ENCODE measurements at places on chromosomes 6 and 20.

GRCh38 chr6:133466680-133467079 is 225.5 kb downstream of the EYA4 start:
- no peak for DNase-seq

DNA sequence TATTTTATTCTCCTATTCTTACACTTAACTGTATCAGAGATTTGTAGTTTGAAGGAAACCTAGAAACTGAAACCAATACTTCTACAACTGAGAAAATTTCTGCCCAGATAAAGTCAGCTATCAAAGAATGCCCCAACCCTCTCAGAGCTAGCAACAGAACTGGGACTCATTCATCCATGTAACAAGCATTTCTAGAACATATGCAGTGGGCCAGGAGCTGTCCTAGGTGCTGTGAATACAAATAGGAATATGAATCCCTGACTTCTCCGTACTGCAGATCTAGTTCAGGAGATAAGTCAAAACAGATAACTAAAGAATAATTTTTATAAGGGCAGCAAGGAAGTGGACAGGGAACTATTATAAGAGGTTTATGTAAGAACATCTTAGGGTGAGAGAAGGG is 654.1 kb upstream of the NOX3 start:
- DNase-seq: no peak

DNA sequence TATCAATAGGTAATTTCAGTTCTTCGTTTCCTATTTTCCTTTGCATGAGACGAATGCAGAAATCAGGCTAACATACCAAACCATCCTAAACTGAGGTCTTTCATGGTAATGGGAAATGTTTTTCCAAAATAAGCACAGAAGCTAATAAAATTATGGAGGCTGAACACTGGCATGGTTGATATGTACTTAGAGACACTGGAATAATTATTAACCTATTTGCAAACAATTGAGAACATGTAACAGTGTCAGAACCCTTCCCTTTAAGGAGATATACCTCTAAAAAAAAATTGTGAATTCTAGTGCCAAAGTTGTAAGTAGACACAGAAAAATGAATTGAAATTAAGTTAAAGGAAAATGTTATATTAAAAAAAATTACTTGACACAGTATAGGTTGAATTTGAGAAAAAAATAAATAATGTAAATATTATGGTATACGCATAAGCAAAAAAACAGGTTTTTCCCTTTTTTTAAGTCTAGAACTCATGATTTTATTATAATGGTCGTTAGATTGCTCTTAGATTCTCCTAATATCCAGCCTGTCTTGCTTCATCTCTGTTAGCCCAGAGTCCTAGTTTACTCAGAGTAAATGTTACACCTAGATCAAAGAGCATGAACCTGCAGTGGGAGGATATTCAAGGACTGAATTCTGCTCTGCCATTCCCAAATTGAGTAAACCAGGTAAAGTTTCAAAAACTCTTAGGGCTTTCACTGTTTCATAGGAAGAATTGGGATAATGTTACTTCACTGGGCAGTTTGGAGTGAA is 1.7 kb downstream of the SLC17A2 start:
- DNase-seq: no peak

DNA sequence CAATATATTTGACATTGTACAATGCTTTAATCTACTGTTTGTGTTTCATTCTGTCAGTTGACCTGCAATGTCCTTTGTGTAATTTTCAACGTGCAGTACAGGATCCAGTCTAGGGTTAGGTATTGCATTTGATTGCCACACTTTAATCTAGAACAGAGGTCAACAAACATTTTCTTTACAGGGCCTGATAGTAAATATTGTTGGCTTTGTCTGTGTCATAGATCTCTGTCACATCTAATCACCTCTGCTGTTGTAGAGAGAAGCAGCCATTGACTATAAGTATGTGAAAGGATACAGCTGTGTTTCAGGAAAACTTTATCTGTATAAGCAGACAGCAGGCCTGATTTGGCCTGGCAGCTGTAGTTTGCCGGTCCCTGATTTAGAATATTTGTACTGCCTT is 39.3 kb downstream of the ATRN start:
- DNase-seq: no peak

DNA sequence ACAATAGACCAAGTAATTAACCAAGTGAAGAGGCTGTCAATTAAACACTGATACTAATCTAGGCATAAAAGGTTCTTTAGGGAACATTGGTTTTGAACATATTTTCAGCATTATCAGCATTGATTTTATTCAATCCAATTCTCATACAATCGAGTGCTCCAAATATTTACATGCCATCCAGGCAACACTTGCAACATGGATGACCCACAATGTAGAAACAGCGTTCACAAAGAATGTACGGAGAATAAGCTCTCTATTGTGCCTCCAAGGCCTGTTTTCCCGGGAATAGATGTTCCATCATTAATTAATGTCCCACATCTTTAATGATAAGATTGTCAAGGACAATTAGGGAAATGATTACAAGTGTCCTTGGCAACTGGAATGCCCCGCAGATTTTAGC is 117.4 kb downstream of the RFX6 start:
- DNase-seq: no peak

- DNase-seq: no peak
Observed at GRCh38 chr6:108608453-108609275, 47.9 kb downstream of the FOXO3 start.

GRCh38 chr6:129634411-129635230 is 75.4 kb downstream of the ARHGAP18 start:
- no peak for DNase-seq

DNA sequence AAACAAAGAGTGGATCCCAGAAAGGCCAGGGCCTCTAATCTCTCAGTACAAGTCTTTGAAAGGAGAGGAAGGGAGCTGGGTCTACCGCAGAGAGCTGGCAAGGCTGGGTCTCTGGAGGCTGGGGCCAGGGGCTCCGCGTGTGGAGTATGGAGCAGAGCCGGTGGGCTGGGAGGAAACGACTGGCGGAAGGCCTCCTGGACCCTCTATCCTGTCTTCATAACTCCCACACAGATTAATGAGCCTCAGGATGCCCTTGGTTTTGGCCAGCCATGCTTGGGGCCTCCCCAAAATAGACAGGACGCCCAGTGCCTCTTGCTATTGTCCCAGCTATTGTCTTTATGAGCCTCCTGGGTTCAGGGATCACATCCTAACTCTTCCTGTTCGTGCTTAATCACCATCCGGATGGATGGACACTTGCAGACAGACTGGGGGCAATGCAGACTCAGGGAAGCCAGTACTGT is 306.4 kb downstream of the DHX35 start:
- DNase-seq: no peak

GRCh38 chr6:11650711-11651110 is 113.2 kb downstream of the TMEM170B start:
- DNase-seq: no peak

GRCh38 chr6:31887173-31888007 is 8.6 kb upstream of the SLC44A4 start:
- no peak for DNase-seq

DNA sequence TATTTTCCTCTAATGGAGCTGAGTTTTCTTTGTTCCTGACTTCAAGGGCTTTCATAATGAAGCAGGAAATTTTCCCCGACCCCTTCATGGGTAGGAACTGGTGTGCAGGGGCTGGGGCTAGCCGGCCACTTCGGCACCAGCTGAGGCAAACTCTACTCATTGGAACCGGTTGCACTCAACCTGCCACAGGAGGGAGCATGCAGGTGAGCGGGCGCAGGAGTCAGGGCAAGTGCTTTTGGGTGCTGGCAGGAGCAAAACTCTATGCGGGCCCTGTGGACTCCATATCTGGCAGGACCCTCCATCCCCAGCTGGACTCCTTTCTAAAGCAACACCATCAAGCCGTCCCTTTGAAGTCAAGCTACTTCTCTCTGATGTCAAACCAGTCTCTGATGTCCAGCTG is 244.2 kb downstream of the EPM2A start:
- DNase-seq: no peak

GRCh38 chr6:109318328-109318876 is 63.9 kb downstream of the CD164 start:
- DNase-seq: no peak

DNA sequence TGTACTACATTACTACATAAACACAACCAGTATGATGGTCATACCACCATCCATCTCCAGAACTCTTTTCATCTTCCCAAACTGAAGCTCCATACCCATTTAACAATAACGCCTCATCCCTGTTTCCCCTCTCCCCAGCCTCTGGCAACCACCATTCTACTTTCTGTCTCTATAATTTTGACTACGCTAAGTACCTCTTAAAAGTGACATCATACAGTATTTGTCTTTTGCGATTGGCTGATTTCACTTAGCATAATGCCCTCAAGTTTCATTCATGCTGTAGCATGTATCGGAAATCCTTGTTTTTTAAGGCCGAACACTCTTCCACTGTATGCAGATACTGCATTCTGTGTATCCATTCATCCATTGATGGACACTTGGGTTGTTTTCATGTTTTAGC is 29.7 kb downstream of the GABRR1 start:
- DNase-seq: no peak

DNA sequence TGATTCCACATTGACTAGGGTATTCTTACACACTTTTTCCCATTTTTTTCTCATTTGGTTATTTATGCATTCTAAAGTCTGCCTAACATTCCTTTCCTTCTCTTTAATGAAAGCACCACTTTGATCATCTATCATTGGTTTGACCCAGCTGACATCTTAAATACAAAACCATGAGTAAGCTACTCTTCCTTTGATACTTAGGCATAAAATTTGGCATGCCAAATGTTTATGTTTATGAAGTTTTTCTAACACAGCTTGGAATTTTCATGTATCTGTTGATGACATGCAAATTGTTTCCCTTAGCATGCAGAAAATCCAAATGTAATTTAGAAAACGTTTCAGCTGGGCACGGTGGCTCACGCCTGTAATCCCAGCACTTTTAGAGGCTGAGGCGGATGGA is 534.9 kb downstream of the QKI start:
- no peak for DNase-seq

GRCh38 chr6:40685862-40686261 is 98.7 kb upstream of the LRFN2 start:
- DNase-seq: no peak

DNA sequence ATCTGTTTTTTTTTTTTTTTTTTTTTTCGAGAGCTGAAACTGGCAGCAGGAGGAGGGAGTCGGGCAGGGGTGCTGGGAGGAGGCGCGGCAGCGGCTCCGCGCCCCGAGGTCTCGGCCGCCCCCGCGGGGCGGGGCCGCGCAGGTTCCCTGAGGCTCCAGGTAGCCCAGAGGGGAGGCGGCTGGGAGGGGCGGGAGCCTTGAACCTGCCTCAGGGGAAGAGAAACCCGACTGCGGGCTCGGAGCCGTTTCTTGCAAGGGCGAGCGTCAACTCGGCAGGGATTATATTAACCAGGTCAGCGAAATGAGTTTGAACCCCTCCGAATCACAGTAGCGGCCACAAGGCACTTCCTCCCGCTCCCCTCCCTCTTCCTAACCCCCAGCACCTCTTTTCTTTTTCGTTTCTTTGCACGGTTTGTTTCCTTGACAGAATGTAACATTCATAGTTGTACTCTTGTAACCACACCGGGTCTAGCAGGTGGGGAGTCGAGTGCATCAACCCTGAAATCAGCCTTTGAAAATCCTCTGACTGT is 2.0 kb downstream of the MYB start:
- peak; percentile 72 for DNase-seq

- no peak for DNase-seq
Observed at GRCh38 chr6:8821981-8822381, 386.6 kb upstream of the SLC35B3 start.

DNA sequence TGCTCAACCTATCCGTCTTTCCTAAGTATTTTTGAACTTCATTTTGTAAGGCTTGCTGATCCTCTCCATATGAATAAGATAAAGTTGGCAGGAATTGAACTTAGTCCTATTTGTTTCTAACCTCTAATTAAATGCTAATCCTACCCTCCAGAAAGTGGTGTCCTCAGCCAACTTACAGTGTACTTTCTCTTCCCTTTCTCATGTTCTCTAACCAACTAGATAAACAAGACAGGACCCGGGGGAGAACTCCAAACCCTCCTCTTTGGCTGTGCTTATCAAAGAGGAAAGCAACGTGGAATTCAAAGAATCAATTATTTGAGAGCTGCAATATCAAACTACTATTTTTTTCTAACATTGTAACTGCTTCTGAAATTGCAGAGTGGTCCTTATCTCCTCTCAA is 56.5 kb upstream of the NRSN1 start:
- no peak for DNase-seq

GRCh38 chr6:11036351-11036740 is 7.8 kb downstream of the ELOVL2 start:
- no peak for DNase-seq

DNA sequence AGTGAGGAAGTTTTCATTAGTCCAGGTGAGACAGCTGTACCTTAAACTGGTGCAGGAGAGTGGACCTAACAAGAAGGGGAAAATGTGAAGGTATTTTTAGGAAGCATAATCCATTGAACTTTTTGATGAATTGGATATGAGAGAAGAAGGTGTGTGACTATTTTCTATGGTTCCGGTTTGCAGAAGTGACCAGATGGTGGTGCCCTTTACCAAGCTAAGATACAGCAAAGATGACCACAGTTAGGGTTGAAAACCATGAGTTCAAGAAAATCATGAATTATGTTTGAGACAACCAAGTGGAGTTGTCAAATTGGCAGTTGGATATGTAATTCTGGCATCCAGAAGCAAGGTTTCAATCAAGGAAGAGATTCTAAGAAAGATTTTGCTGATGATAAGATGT is 61.9 kb upstream of the NRSN1 start:
- DNase-seq: no peak

- no peak for DNase-seq
Observed at GRCh38 chr20:52847029-52847660, 125.0 kb upstream of the TSHZ2 start.

GRCh38 chr6:122736616-122737015 is 42.9 kb upstream of the FABP7 start:
- DNase-seq: no peak

- DNase-seq: no peak
Observed at GRCh38 chr20:40491009-40491590, 197.9 kb downstream of the MAFB start.

DNA sequence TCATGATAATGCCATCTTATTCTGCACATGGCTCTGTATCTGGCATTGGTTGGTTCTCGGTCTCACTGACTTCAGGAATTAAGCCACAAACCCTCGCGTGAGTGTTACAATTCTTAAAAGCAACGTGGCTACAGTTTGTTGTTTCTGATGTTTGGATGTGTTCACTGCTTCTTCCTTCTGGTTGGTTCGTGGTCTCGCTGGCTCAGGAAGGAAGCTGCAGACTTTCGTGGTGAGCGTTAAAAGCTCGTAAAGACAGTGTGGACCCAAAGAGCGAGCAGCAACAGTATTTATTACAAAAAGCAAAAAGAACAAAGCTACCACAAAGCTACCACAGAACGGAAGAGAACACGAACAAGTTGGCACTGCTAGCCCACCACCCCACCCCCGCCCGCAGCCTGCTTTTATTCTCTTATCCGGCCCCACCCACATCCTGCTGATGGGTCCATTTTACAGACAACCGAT is 51.1 kb downstream of the MYLIP start:
- DNase-seq: peak; percentile 83

- no peak for DNase-seq
Observed at GRCh38 chr6:50030777-50031562, 9.2 kb upstream of the DEFB110 start.

- no peak for DNase-seq
Observed at GRCh38 chr20:1144401-1145172, 26.2 kb downstream of the PSMF1 start.
